Lower lobe of right lung (tissue), 2 donors: ENCODE measurements at places on chromosomes 2 and 18. TPM values are rescaled to one million over a fixed set of nuclear protein-coding genes. Genes with fewer than 3 reads are reported as not detected.

- no peak for DNase-seq
- H3K36me3 ChIP-seq: peaks cover 76% of the 10 kb centered on the region
- no peaks in the 10 kb centered on the region for H3K27me3 ChIP-seq
- H3K4me1 ChIP-seq: peaks cover 19% of the 10 kb centered on the region
- no peak overlapping the region for H3K27ac ChIP-seq
Observed at GRCh38 chr2:86031151-86031550, 74.5 kb downstream of the POLR1A start.

Gene FAM237A
- not detected for total RNA-seq

DNA sequence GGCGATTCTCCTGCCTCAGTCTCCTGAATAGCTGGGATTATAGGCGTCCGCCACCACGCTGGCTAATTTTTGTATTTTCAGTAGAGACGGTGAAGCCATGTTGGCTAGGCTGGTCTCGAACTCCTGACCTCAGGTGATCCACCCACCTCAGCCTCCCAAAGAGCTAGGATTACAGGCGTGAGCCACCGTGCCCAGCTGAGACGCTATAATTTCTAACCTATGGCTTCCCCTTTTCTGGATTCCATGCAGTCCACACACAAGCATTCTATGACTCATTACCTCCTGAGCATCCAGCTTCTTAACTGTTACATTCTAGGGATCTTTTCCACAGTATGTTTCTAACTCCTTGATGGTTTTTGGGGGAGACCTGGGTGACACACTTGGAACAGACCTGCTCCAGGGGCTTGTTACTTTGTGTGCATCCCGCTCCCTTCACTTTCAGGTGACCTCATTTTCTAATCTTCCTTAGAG, 11.8 kb upstream of the KCMF1 start:
- no peak overlapping the region for H3K4me3 ChIP-seq
- no peak overlapping the region for H3K27ac ChIP-seq
- DNase-seq: no peak

- H3K36me3 ChIP-seq: no peaks in the 10 kb centered on the region
- no peaks in the 10 kb centered on the region for H3K4me1 ChIP-seq
- no peak overlapping the region for H3K4me3 ChIP-seq
- no peak for DNase-seq
Observed at GRCh38 chr2:23091019-23091418, 294.0 kb upstream of the KLHL29 start.

- no peak overlapping the region for H3K27ac ChIP-seq
- no peaks in the 10 kb centered on the region for H3K27me3 ChIP-seq
- no peak for DNase-seq
- no peaks in the 10 kb centered on the region for H3K4me1 ChIP-seq
Observed at GRCh38 chr2:179898873-179899272, 37.5 kb upstream of the ZNF385B start.

Gene TYW5
- 5.8 TPM for total RNA-seq

- no peak overlapping the region for H3K27ac ChIP-seq
- DNase-seq: no peak
- H3K4me1 ChIP-seq: no peaks in the 10 kb centered on the region
Observed at GRCh38 chr18:29191263-29191662, 1014.3 kb upstream of the CDH2 start.

GRCh38 chr2:48449073-48449840, 80.7 kb upstream of the STON1 start:
- H3K36me3 ChIP-seq: peaks cover 33% of the 10 kb centered on the region
- DNase-seq: no peak
- no peak overlapping the region for H3K4me3 ChIP-seq
- peaks cover 42% of the 10 kb centered on the region for H3K4me1 ChIP-seq
- H3K27ac ChIP-seq: peak overlapping the region; percentile 9
- no peaks in the 10 kb centered on the region for H3K27me3 ChIP-seq

- no peak overlapping the region for H3K27ac ChIP-seq
- no peak for DNase-seq
- H3K4me3 ChIP-seq: peak overlapping the region; percentile 8
- H3K4me1 ChIP-seq: peaks cover 22% of the 10 kb centered on the region
- no peaks in the 10 kb centered on the region for H3K36me3 ChIP-seq
Observed at GRCh38 chr2:18167871-18168270, 289.4 kb downstream of the KCNS3 start.
